WTC11 (cell line): ENCODE measurements at places on chromosomes 2 and 18. TPM values are rescaled to one million over a fixed set of nuclear protein-coding genes. Genes with fewer than 3 reads are reported as not detected.

The SERPINB11 gene
- total RNA-seq = not detected in 3 replicates

The CHRNG gene
- total RNA-seq = 0.20 TPM in 1 of 3 replicates, not detected in the others

The REG1A gene
- 4.8 to 8.2 TPM (median 5.2 TPM) in 3 replicates for total RNA-seq

GRCh38 chr18:79901665-79902064 lies 49.8 kb downstream of the SLC66A2 start:
- no peak for DNase-seq

DNA sequence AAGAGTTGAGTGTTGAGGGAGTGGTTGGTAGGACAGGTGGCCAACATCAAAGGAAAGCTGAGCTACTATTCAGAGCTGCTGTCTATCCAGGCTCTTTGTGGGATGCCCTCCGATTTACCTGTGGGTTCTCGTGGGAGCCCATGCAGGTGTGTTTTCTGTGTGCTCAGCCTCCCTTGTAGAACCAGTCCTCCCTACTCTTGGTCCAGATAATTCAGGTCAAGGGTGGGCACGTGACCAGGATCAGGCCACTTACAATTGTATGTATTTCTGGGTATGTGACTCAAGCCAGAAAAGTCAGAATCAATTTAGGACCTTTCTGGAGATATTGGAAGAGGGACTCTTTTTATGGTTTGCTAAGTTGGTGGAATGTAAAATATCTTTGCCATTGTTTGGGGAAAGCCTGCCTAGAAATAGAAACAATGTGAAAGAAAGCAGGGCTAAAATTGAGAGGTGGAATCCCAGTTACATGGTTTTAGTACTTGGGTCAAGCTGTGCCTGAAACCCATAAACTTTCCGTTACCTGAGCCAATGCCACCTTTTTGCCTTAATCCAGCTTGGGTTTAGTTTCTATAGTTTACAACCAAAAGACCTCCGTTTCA lies 93.2 kb downstream of the PDCL3 start:
- no peak for DNase-seq

DNA sequence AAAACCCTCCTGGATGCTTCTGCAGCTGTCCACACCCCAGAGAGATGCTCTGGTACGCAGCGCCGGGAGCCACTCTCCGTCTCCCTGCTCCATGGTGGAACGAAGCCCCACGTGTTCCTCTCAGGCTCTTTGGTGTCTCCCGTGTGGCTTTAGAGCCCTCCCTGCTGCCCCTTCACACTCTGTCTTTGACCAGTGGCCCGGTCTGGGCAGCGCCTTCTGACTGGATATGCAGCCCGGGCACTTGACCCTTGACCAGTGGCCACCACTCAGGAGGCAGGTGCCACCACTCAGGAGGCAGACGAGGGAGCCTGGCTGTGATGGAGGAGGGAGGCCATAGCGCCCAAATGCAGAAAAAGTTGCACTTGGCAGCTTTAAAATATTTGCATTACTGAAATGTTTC lies 214.5 kb upstream of the SALL3 start:
- DNase-seq = no peak

- DNase-seq = no peak
Measured at GRCh38 chr2:14975381-14975780, 342.9 kb downstream of the LRATD1 start.

GRCh38 chr2:130336150-130336876 lies 6.4 kb upstream of the IMP4 start:
- DNase-seq = no peak

DNA sequence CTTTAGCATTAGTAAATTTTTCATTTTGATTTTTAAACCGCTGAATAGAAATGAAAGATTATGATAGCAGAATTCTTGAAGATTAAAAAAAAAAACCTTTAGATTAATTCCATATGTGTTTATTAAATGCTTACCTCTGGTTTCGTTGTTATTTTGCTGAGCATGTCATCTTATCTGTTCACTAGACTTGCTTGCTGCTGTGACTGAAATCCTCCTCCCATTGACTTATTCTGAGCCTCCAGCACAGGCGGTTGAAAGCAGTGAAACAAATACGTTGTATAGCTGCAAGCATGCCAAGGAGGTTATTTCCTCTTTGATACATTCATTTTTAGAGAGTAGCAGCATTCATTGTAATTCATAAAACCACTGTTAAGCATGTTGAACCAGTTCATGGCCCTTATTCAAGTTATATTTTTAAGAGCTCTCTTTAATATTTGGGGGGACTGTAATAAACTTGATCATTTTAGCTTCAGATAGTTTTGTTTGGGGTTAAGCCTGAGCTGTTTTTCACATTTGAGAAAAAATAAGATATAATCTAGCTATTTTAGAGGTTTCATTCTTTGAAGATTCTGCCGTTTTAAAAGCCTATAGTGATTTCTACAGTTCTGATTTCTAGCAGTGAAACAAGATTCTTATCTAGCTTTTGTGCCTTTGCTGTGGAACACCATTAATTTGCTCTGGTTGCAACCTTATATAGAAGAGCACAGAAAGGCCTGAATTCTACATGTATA lies at the start of gene HTR2B:
HTR2B (minus strand) TSS at position 205 of the 731 bp plus-strand sequence. CDS start 1,278 bp downstream, outside the sequence.
- no peak for DNase-seq

DNA sequence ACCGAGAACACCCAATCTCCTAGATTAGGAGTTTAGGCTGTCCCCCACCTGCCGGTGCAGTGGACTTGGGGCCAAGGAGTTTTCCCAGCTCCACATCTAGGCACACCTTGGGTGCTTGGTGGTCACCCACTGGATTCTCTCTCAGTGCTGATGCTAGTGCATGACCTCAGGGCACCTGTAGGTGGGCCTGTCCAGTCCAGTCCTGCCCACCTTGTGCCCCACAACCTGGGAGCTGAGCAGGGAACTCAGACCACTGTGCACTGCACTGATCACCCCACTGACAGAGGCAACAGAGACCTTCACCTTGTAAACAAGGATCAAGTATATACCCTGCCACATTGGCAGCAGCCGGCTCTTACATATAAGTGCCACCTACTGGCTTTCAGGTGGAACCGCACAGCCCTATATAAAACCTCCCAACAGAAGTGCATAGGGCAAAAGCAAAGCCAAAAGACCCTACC lies 12.7 kb upstream of the CDH19 start:
- peak; percentile 19 for DNase-seq

- DNase-seq = no peak
Measured at GRCh38 chr2:479490-480176, 191.7 kb upstream of the ALKAL2 start.

DNA sequence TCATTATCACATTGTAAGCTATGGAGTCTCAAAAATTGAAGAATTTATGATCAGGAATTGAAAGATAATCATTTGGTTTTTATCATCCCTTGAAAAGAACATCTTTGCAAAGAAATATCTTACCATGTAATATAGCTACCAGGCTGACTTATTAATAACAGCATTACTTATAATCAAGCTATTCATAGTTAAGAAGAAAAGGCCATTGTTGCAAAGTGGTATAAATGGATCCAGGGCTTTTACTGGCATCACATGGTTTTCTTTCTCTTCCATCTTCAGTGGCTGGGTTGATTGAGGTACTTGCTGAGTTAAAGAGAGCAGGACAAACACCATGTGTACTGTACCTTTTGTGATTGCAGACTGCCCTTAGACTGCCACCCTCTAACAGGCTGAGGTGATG lies 39.6 kb downstream of the MFSD6 start:
- DNase-seq = no peak

GRCh38 chr18:34929336-34929780 lies 111.9 kb upstream of the MAPRE2 start:
- no peak for DNase-seq

GRCh38 chr2:237717366-237718276 lies 81.0 kb upstream of the RBM44 start:
- no peak for DNase-seq
